ENCODE measurements at places on chromosomes 1 and 21. TPM values are rescaled to one million over a fixed set of nuclear protein-coding genes. Genes with fewer than 3 reads are reported as not detected.

CPTP gene
- total RNA-seq: 64.1 TPM

FLG gene
- not detected for total RNA-seq

SYT11 gene
- 15.5 TPM for total RNA-seq

DNA sequence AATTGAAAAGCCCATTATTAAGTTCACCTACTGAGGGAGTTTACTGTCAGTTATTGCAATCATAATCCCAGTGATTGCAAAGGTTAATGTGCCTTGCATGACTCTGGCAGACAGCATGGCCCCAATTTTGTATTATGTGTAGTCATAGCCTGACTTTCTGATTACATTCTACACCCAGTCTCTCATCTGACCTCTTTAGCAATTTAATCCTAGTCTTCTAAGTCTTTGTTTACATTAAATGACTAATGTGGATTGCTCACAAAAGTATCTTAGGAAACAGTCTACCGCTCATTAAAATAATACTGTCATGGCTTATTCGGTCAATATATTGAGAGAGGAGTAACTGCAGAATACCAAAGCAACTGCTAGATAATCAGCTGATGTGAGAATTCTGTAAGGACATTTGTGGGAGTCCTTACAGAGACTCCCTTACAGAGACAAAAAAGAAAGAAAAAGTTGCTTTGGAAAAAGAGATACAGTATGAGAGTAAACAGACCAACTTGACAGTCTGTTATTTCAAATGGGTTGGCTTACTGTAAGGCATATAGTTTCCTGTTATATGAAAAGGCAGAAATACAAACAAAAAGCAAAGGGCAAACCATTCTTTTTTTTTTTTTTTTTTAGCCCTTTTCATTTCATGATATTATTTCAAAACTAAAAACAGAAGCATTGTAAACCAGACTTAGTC is 42.8 kb downstream of the SMG7 start:
- DNase-seq: no peak

DNA sequence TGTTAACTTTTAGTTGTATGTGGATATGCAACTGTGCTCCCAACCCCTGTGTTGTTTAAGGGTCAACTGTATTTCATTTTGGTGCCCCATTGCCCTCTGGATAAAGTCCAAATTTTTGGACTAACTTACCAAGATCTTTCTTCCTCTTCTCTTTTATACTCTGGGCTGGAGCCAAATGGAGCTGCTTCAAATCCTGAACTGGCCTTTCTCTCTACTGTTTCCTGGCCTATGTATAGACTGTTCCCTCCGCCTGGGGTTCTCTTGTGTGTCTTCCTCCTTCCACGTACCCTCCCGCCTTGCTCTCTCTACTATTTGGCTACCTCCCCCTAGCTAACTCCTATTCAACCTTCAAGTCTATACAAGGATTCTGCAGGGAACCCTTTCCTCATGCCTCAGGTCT is 8.4 kb upstream of the CDC14A start:
- DNase-seq: no peak
